ENCODE measurements at places on chromosomes 6 and 20.

DNA sequence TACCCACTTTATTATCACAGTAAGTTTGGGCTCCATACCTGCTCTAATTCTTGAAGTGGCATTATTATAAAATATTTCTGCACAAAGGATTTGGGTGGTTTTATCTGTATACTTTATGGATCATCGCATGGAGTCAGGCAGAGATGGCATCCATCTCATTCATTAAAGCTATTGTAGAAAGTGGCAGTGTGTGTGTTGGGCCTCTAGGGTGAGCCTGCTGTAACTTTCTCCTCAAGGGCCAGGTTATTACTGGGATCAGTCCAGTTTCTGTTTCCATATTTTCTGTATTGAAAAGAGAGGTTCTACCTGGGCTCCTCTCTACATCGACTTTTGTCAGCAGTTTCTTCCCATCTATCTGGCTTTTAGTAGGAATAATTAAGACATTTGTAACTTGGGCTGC, 511.1 kb downstream of the MMUT start:
- DNase-seq, result no peak

- DNase-seq, result peak; percentile 47
Measured at GRCh38 chr6:132218059-132218696, 183.1 kb downstream of the MOXD1 start.

DNA sequence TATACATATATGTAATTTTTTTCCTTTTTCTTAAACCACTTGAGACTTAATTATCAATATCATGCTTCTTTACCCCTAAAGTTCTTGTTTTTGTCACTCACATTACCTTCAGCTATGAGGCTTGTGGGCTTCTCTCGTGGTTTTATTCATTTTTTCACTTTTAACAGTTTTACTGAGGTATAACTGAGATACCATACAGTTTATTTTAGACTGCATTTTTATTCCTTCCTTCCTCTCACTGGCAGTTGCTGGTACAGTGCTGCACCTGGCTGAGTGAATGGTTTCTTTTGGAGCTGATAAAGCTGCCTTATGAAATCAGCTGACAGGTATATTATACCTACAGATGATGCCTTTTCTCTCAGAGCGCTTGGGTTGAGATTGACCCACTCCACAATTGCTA, 54.4 kb downstream of the LRP11 start:
- no peak for DNase-seq

GRCh38 chr6:169529931-169530751, 171.7 kb downstream of the WDR27 start:
- DNase-seq, result peak; percentile 80

GRCh38 chr6:14276071-14276470, 158.5 kb downstream of the CD83 start:
- no peak for DNase-seq

DNA sequence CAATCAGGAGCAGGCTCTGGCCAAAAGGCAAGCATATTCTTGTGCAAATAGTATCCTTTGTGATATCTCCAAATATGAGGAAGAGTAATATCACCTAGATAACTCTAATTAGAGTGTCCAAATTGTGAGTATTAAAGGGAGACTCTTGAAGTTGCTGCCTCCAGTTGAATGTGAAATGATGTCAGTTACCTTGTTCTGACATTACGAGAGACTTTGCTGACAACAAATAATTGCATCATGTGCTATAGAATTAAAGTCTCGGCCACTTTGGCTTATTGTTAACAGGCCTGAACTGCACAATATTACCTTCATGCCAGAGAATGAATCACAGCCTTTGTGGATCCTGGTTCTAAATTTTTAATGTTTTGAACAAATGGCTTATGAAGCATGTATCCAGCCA, 106.5 kb downstream of the AIG1 start:
- no peak for DNase-seq

DNA sequence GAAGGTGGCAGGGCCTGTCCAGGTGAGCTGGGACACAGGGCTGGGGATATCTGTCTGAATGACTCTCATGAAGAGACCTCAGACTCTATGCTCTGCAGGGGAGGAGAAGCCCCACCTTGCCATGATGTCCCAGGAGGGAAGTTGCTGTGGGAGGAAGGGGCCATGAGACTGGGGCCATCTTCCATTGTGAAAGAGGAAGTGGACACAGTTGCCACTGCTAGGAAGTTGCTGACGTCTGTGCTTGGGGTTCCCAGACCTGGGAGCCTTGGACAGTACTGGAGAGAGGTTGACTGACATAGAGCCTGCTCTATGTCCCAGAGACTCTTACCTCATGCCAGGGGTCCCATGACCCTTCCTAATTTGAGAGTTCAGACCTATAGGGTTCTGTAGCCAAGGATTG, 24.5 kb downstream of the SIRPB1 start:
- DNase-seq, result no peak

DNA sequence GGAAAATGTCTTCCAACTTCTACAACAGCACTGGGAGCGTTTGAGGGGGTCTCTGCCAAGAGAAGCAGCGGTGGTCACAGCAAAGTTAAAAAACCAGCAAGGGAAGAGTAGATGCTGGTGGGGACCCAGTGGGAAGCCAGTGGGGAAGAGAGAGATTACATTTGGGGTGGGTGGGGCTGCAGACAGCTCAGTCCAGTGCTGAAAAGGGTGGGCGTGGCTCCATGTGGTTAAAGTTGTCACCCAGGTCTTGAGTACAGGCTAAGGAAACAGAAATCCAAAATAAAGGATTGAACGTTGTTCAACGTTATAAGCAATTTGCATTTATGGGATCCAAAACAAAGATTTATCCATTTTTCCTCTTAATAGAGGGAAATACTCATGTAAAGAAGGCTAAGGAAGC, 106.3 kb upstream of the LY86 start:
- DNase-seq, result no peak

DNA sequence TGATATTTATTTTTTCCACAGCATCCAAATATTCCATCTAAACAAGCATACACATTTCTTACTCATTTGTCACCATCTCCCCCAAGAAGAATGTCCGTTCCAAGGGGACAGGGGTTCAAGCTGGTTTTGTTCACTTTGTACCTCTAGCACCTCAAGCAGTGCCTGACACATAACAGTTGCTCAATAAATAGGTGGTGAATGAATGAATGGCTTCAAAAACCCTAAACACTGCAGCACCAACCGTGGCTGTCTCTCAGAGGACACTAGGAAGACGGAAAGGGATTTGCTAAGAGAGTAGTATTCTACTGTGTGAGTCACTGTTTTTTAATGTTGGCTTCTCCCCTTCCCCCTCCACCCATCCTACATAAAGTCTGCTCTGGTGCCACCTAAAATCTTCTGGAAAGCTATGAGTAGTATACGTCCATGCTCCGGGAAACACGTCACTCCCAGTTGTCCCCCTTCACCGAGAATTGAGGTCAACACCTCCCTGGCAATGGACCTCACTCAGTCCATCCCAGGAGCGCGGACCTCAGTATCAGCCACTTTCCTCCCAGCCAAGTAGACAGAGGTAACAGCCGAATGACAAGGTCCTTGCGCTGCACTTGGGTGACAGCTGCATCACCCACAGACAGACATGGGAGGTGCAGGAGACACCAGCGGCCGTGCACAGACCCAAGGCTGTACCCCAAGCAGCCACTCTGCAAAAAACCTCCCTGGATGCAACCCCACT, 107.4 kb downstream of the PREX1 start:
- DNase-seq, result no peak

GRCh38 chr6:38364127-38364526, 275.6 kb downstream of the BTBD9 start:
- DNase-seq, result no peak

GRCh38 chr20:11832851-11833250, 84.8 kb upstream of the BTBD3 start:
- DNase-seq, result no peak

GRCh38 chr6:132418235-132418965, 17.1 kb upstream of the MOXD1 start:
- peak; percentile 9 for DNase-seq

GRCh38 chr6:133787859-133788505, 100.9 kb upstream of the TCF21 start:
- DNase-seq, result no peak

GRCh38 chr20:62688855-62689460, 19.7 kb upstream of the NTSR1 start:
- DNase-seq, result no peak

- DNase-seq, result no peak
Measured at GRCh38 chr6:129684903-129685661, 24.9 kb downstream of the ARHGAP18 start.

DNA sequence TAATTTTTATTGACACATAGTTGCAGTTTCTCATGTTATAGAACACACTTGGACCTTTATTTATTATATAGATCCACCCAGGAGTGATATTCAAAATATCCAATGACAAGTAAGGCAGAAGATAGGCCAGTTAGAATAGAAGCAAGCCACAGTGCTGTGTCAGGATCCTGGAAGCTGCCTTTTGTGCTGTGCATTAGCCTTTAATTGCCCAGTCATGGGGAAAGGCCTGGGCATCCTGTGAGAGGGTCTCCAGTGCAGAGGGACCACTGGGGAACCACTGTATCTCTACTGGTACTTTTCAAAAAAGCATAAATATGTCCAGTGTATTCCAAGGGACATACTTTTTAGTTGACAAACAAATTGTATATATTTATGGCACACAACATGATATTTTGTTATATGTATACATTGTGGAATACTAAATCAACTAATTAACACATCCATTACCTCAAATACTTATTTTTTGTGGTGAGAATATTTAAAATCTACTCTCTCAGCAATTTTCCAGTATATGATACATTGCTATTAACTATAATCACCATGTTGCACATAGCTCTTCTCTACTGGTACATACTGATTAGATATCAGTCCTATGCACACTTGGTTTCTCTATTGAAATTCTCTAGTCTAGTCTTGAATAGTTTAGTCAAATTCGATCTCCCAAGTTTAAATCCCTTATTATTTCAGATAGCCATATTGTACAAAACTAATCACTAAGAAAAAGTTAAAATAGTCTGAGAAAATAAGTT, 59.5 kb downstream of the CDC40 start:
- no peak for DNase-seq

DNA sequence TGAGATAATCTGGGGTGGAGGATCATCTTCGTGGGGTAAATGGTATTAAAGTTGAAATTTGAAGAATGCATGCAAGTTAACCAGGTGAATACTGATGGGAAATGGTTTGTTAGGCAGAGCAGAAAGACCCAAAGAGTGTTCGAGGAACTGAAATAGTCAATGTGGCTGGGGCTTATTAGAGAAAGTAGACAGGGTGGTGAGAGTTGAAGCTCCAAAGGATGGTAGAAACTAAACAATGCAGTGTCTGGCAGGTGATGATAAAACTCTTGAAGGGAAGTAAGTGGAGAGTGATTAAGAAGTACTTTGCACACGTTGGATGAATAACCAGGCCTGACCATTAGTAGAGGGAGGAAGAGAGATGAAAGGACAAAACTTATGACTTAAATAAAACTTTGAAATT, 39.8 kb upstream of the CENPW start:
- DNase-seq, result no peak

DNA sequence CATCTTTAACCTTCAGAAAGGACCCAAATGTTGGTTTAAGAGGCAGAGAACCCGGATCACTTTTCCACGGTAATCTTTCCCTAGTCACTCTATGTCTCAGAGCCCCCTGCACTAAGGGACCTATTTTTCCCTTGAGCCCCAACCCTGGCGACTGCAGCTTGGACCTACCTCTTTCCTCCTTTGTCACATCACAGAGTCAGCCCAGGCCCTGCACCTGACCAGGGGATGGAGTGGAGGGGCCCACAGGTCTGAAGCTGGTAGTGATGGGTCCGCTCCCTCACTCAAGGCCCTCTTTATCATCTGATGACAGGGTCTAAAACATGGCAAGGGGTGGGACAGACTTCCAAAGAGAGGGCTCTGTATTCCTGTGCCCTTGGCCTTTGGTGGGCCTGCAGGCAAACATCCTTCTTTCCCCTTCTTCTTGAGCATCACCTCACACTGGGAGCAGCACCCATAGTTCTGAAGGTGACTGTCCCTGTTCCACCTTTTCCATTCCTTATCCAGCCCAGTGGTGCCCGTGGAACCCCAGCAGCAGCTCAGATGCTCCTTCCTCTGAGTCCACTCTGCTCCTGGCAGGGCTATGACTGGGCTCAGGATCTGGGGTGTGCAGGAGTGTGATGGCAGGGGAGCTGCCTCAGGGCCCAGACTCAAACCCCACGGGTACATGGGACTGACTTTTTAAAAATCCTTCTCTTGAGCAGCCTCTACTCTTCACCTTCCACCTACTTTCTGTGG, 6.3 kb downstream of the RAET1L start:
- no peak for DNase-seq

GRCh38 chr6:119360262-119360915, 10.8 kb upstream of the MAN1A1 start:
- DNase-seq, result no peak

GRCh38 chr20:24672886-24673677, 203.7 kb downstream of the SYNDIG1 start:
- peak; percentile 95 for DNase-seq

GRCh38 chr6:151627689-151628444, 134.1 kb downstream of the CCDC170 start:
- DNase-seq, result no peak

- DNase-seq, result no peak
Measured at GRCh38 chr20:9200196-9200595, 131.3 kb downstream of the PLCB4 start.

DNA sequence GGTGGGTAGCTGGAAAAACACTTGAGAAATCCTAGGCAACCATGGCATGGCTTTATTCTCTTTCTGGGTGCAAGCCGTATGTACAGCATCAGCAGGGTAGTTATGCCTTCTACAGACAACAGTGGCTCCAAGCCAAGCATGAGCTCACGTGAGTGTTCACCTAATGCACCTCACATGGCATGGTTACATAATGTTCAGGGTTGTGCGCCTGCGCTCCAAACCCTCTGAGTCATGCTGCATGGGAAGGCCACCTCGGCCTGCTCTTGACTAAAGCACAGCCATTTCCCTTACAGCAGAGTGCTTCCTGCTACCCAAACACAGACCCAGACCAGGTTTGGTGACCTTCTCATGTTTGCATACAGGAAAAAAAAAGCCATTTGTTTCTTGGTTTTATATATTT, 96.2 kb downstream of the VIP start:
- DNase-seq, result no peak

- DNase-seq, result no peak
Measured at GRCh38 chr6:4781426-4781825, 5.2 kb downstream of the CDYL start.

- no peak for DNase-seq
Measured at GRCh38 chr20:13348311-13349234, 127.5 kb downstream of the ISM1 start.

GRCh38 chr20:35180266-35180665, 8.4 kb downstream of the PROCR start:
- DNase-seq, result no peak

DNA sequence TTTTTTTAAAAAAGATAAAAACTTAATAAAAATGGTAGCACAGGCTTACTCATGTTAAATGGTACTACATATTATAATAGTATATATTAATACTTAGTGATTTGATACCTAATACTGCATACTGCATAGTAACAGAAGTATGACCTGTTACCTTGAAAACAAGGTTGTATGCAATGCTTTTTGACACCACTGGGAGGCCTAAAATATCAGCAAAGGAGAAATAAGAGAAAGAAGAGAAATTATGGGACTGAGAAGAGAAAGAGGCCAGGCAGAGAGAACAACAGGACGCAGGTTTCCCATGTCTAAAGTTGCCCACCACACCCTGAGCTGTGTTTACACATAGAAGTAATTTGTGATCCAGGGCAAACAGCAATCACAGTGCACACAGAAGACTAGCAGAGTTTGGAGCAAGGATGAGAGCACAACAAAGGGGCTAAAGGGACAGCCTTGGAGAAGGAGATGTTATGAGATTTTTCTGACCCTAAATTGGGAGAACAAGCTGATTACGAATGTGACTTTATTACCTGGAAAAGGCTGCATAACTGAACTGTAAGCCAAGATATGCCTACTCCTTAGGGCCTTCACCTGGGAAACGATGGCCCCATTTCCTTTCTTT, 73.2 kb downstream of the ROS1 start:
- peak; percentile 24 for DNase-seq
